RWPE2 (cell line): ENCODE measurements at places on chromosomes 4 and X.

GRCh38 chrX:154710309-154710708, 40.6 kb downstream of the GAB3 start:
- H3K4me1 ChIP-seq, result peaks cover 4% of the 10 kb centered on the region
- H3K36me3 ChIP-seq, result no peaks in the 10 kb centered on the region
- H3K4me3 ChIP-seq, result no peak overlapping the region
- H3K27me3 ChIP-seq, result no peaks in the 10 kb centered on the region
- H3K27ac ChIP-seq, result no peak overlapping the region

- no peak overlapping the region for H3K27ac ChIP-seq
- no peak overlapping the region for H3K4me3 ChIP-seq
- peaks cover 6% of the 10 kb centered on the region for H3K27me3 ChIP-seq
- no peaks in the 10 kb centered on the region for H3K4me1 ChIP-seq
Measured at GRCh38 chr4:75432683-75433082, 81.5 kb downstream of the RCHY1 start.

DNA sequence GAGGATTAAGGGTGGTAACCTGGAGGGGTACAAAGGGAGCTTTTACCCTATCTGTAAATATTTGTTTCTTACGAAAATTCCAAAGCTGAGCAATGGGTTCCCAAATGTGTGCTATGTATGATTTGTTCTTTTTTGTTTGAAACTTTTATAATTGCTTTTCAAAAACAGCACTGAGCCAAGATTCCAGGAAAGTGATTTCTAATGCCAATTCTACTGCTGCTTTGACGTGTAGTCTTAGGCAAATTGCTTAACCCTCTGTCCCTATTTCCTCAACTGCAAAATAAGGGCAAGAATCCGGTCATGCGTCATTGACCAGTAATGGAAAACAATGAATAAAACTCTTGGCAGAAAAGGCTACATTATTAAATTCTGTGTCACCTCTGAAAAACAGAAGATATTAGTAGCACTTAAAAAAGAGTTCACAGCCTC, 454.7 kb downstream of the IL15 start:
- peak overlapping the region; percentile 94 for H3K27ac ChIP-seq
- peaks cover 37% of the 10 kb centered on the region for H3K4me1 ChIP-seq
- peaks cover 15% of the 10 kb centered on the region; the same call in 1 of the 2 replicates for H3K36me3 ChIP-seq
- DNase-seq, result no peak
- no peaks in the 10 kb centered on the region for H3K27me3 ChIP-seq
- H3K4me3 ChIP-seq, result no peak overlapping the region

GRCh38 chr4:150067859-150068258, 10.4 kb upstream of the DCLK2 start:
- DNase-seq, result no peak
- H3K27me3 ChIP-seq, result peaks cover 2% of the 10 kb centered on the region
- no peak overlapping the region for H3K27ac ChIP-seq
- H3K4me3 ChIP-seq, result no peak overlapping the region
- no peaks in the 10 kb centered on the region for H3K36me3 ChIP-seq

GRCh38 chr4:152021788-152022438, 261.1 kb upstream of the GATB start:
- no peak overlapping the region for H3K27ac ChIP-seq
- no peaks in the 10 kb centered on the region for H3K4me1 ChIP-seq
- H3K27me3 ChIP-seq, result no peaks in the 10 kb centered on the region

GRCh38 chr4:40908702-40909362, 159.1 kb downstream of the NSUN7 start:
- peaks cover 20% of the 10 kb centered on the region for H3K4me1 ChIP-seq
- H3K4me3 ChIP-seq, result no peak overlapping the region
- H3K27me3 ChIP-seq, result no peaks in the 10 kb centered on the region
- H3K36me3 ChIP-seq, result peaks cover 8% of the 10 kb centered on the region; the same call in 1 of the 2 replicates
- peak overlapping the region; percentile 81 for H3K27ac ChIP-seq

GRCh38 chrX:129932821-129933321, 26.9 kb downstream of the UTP14A start:
- no peak for DNase-seq
- H3K4me3 ChIP-seq, result peak overlapping the region; percentile 55
- no peak overlapping the region for H3K27ac ChIP-seq
- no peaks in the 10 kb centered on the region for H3K27me3 ChIP-seq
- no peaks in the 10 kb centered on the region for H3K4me1 ChIP-seq
- H3K36me3 ChIP-seq, result no peaks in the 10 kb centered on the region
